Esophagus squamous epithelium (tissue), 5 donors: ENCODE measurements at places on chromosomes 16 and 17.

GRCh38 chr17:50239937-50240336 is 34.3 kb upstream of the TMEM92 start:
- no peak for DNase-seq

- no peak for DNase-seq
Observed at GRCh38 chr16:24775455-24775854, 46.0 kb downstream of the TNRC6A start.

GRCh38 chr16:30524575-30525568 is 1.5 kb downstream of the ZNF768 start:
- no peak for DNase-seq

DNA sequence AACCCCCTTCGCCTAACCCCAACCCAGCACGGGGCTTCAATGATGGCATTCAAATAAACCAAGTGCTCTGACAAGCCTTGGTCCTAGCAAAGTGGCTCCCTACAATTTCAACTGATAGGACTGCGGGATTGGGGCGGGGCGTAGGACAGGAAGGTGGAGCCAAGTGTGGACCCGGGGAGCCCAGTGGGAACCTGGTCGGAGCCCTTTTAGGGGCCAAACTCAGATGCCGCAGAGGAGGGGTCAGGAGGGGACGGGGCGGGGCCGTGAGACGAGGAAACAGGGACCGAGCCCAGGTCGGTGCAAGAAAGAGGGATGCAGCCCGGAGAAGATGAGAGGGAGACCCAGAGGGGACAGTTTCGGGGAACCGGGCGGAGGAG is 13.2 kb upstream of the CDIPT start:
- no peak for DNase-seq

DNA sequence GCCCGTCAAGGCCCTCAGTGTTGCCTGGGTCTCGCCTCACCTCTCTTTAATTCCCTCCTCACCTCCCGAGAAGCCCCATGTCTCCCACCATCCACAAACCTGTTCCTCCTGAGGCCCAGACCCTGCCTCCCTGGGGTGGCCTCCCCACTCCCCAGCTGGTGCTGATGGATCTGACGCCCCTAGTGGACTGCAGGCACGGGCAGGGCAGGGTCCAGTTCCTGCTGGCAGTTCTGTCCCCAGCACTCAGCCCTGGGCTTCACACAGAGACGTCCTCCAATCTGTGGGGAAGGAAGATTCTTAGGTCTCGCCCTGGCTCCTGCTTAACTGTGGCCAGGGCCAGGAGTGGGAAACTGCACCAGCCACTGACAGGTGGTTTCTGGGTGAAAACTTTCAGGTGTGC is 108.8 kb downstream of the AMFR start:
- no peak for DNase-seq

DNA sequence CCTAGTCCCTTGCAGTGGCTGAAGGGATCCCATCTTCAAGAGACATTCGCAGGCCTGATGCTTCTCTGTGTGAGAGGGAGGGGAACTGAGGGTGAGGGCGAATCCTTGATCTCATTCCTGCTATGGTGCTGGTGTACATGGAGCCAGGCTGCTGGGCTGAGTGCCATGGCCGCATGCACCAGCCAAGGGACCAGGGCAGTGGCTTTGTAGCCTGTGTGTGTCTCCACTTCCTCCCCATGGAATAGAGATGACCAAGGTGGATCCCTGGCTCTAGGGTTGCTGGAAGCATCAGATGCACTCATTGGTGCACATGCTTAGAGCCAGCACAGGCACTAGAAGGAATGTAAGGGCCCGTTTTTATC is 195.0 kb downstream of the FOXL1 start:
- DNase-seq = no peak

- DNase-seq = no peak
Observed at GRCh38 chr17:42459256-42459800, 650 bp downstream of the ATP6V0A1 start.

DNA sequence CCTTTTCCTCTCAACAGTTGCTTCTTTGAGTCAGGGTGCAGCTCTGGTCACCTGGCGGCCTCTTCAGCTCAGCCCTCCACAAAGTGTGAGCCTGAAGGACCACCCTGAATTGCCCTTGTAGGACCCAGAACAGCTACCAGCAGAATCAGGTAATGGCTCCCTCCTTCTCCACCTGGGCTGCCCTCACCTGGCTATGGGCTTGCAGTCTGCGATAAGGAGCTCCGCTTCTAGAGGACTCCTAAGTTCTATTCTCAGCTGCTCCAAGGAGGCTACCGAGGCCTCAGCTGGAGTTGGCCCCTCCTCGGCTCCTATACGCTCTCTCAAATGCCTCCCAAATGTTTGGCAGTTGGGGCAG is 13.4 kb downstream of the SMIM5 start:
- DNase-seq = no peak

DNA sequence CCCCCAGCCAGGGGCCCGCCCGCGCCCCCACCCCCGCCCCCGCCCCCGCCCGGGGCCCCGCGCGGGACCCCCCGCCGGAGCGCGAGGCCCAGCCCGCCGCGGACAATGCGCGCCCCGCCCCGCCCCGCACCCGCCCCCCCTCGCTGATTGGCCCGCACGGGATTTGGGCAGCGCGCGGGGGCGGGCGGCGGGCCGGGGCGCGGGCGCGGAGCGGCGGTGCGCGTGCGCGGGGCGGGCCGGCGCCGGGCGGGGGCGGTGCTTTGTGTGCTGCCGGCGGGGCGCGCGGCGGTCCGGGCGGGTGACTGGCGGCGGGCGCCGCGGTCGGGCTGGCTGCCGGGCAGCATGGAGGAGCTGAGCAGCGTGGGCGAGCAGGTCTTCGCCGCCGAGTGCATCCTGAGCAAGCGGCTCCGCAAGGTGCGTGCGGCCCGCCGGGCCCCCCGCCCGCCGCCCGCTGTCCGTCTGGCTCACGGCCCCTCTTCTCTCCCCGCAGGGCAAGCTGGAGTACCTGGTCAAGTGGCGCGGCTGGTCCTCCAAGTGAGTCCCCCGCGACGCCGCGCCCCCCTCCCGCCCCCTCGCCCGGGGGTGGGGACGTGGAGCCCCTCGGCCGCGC is at the start of gene CBX2:
Gene CBX2 (plus strand): TSS at position 255 of the 610 bp plus-strand sequence. CDS start 88 bp downstream, at position 343.
- DNase-seq = no peak

GRCh38 chr16:85916141-85916890 is 17.4 kb downstream of the IRF8 start:
- no peak for DNase-seq

GRCh38 chr17:10318535-10318934 is 54.3 kb downstream of the MYH13 start:
- DNase-seq = no peak

- no peak for DNase-seq
Observed at GRCh38 chr16:85584819-85585282, 28.3 kb upstream of the GSE1 start.

DNA sequence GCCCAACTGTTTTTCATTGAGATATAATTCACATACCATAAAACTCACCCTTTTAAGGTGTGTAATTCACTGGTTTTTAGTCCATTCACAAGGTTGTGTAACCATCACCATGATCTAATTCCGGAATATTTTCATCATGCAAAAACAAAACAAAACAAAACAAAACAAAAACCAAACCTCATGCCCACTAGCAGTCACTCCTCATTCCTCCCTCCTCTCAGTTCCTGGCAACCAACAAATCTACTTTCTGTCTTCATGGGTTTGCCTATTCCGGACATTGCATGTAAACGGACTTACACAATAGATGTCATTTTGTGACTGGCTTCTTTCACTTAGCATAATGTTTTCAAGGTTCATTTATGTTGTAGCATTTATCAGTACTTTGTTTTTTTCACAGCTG is 4.5 kb upstream of the NOD2 start:
- DNase-seq = no peak

- no peak for DNase-seq
Observed at GRCh38 chr16:2663553-2664546, 18.5 kb upstream of the KCTD5 start.

- DNase-seq = no peak
Observed at GRCh38 chr17:62860962-62861873, 53.1 kb upstream of the MARCHF10 start.

GRCh38 chr17:18951941-18952842 is at the start of gene SLC5A10:
TSS of gene SLC5A10 (plus strand) at chr17:18952165. CDS start at chr17:18952206, 41 bp downstream.
- no peak for DNase-seq

DNA sequence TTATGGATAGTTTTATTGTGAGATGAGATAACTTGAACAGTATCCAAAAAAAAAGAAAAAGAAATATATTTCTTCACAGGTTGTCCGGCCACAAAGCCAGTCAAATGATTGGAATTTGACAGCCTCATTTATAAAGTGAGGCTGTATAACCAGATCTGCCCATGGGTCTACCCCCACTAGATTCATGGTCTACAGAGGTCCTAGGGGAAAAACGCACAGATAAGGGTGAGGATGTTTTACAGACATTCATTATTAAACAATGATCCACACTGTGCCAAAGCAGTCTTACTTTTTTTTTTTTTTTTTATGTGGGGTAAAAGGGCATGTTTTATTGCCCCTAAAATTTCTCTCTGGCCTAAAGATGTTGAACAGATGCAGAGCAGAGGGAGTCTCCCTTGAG is 1503.0 kb upstream of the CDH8 start:
- DNase-seq = no peak

GRCh38 chr16:30797670-30798309 is 10.8 kb upstream of the ZNF629 start:
- DNase-seq = no peak

- no peak for DNase-seq
Observed at GRCh38 chr16:68227850-68228553, 7.9 kb downstream of the ESRP2 start.

GRCh38 chr17:879546-880442 is 97.6 kb downstream of the MRM3 start:
- no peak for DNase-seq

GRCh38 chr17:80851277-80851925 is 140.2 kb upstream of the CHMP6 start:
- DNase-seq = no peak

- no peak for DNase-seq
Observed at GRCh38 chr17:30812218-30813177, 12.0 kb downstream of the CRLF3 start.

DNA sequence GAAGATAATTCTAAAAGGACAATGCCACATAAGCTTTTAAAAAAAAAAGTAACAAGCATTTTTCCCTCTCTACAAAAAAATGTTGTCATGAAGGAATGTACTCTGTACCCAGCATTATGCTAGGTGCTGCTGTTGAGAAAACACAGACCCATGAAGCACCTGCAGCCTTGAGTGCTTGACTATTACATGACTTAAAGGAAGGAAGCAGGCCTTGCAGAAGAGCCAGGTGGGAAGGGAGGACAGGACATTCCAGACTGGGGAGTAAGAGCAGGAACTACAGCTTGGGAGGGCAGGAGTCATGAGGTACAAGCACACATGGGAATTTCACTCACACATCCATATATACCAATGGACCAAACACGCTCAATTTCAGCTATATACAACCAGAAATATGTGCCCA is 3.8 kb downstream of the MYO1D start:
- DNase-seq = no peak

DNA sequence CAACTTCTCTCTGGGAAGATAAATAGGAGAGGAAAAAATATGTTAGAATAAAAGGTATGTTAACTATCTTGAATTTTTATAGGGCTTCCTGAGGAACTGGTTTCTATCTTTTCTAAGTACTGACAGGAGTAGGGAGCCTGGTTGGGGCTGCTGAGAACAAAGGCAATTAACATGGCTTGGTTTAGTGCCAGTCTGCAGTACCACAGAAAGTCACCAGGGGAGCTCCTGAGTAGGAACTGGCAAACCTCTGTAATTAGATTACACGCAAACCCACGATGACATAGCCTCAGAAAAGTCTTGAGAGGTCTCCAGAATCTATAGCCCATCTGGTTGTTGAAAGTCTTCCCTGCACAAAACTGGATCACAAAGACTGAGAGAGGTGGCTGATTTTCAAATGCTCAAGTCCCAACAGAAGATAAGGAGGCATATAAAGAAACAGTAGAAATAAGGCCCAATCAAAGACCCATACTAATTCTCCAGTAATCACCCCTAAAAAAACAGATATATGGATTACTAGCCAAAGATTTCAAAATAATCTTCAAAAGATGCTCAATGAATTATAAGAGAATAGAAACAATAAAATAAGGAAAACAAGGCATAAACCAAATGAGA is 11.7 kb upstream of the CNTNAP4 start:
- no peak for DNase-seq

DNA sequence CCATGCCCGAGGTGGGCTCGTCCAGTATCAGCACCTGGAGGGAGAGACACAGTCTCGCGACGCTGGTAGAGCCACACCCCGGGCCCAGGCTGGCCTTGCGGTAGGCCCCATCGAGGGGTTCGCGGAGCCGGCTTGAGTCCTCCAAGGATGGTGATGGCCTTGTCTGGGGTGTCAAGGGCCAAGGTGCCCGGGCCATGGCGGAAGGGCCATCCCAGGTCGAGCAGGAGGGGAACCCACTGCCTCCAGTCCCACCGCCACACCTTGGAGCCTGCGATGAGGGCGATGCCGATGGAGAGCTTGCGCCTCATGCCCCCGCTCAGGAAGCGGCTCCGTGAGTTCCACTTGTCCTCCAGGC is 29.6 kb upstream of the RNPS1 start:
- no peak for DNase-seq

GRCh38 chr16:2857451-2858244 is at the start of gene PRSS22:
TSS of gene PRSS22 (minus strand) at chr16:2858170. CDS start at chr16:2858104, 66 bp downstream.
- DNase-seq = no peak

DNA sequence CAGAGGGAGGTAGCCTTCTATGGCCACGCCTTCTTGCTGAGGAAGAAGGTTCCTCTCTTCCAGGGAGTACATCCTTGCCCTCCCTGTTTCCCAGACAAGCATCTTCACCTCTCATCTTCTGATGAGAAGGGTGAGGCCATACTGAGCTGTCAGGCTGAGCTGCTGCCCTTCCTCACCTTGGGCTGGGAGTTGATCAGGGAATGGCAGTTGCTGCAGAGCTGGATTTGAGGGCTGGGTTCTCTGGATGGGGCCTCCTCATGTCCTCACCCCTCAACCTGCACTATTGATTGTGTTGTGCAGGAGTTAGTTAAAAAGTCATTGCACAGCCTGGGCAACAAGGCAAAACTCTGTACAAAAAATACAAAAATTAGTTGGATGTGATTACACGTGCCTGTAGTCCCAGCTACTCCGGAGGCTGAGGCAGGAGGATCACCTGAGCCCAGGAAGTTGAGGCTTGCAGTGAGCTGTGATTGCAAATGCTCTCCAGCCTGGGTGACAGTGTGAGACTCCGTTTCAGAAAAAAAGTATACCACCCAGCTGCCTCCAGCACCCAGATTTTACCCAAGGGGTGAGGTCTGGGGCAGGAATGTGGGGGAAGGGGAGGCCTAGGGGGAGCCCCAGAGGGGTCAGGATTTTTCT is 2.0 kb downstream of the ERBB2 start:
- DNase-seq = no peak

DNA sequence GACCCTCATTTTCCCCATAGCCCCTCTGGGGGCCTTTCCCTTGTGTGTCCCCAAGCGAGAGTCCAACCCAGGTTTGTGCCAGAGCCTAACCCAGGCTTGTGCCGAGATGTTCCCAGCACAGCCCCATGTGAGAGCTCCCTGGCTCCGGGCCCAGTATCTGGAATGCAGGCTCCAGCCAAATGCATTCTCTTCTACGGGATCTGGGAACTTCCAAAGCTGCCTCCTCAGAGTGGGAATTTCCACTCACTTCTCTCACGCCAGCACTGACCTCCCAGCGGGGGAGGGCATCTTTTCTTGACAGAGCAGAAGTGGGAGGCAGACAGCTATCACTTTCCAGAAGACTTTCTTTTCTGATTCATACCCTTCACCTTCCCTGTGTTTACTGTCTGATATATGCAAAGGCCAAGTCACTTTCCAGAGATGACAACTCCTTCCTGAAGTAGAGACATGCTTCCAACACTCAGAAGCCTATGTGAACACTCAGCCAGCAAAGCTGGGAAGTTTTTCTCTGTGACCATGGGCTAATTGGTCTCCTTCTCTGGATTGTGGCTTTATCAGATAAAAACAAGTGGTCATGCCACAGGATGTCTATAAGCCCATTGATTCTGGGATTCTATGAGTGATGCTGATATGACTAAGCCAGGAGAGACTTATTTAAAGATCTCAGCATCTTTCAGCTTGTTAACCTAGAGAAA is 2.5 kb upstream of the CCL2 start:
- no peak for DNase-seq
